ENCODE measurements at places on chromosomes 2 and 18. TPM values are rescaled to one million over a fixed set of nuclear protein-coding genes. Genes with fewer than 3 reads are reported as not detected.

The REG3A gene
- total RNA-seq = not detected

The ACTR2 gene
- 493 TPM for total RNA-seq

The CREB1 gene
- 103 TPM for total RNA-seq

The CD8B2 gene
- 3.7 TPM for total RNA-seq

The HOXD9 gene
- not detected for total RNA-seq

The MAP3K19 gene
- not detected for total RNA-seq

The SERTAD2 gene
- total RNA-seq = 21.8 TPM

The AMER3 gene
- total RNA-seq = not detected

The CFAP65 gene
- not detected for total RNA-seq
